NCI-H146 (cell line): ENCODE measurements at places on chromosomes 11 and 22.

GRCh38 chr11:124050748-124051147 is 9.6 kb upstream of the OR10G7 start:
- no peak for DNase-seq

- DNase-seq, result no peak
Observed at GRCh38 chr11:77204754-77205466, 76.9 kb downstream of the MYO7A start.

GRCh38 chr11:19553683-19554333 is 158.8 kb upstream of the NAV2 start:
- DNase-seq, result peak; percentile 65

DNA sequence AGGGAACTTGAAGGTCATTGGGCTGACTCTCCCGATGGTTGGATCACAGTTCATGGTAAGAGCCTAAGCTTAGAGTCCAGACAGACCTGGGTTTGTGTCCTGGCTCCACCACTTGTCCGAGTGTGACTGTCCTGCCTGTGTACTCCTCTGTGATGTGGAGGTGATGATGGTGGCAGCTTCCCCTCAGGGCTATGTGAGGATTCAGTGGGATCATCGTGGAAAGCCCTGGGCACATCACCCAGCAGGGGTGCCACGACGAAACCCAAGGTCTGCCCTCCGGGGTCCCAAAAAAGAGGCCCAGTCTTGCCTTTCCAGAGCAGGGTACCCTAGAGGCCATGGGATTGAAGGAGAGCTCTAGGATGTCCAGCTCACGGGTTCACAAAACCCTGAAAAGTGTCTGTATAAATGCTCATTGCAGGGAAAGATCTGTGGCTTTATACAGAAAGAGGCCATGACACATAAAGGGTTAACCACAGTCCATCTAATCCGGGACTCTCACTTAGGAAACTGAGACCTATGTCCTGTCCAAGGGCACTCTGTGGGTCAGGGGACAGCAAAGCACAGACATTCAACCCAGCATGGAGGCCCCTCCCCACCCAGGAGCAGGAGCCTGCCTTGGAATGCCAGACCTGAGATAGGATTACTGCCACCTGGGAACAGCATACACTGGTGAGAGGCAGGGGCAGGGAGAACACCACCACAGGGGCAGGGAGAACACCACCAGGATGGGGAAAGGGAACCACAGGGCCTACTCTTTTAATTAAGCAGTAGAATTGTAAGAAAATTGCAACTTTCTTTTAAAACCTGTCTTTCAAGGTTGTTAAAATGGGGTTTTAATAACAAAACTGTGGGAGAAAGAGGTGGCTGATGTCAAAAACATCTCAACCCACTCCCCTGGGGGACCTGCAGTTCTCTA is 51.3 kb downstream of the IGLL5 start:
- no peak for DNase-seq

- no peak for DNase-seq
Observed at GRCh38 chr22:48955351-48956311, 872.0 kb downstream of the BRD1 start.
